Epithelial cell of proximal tubule (primary cell): ENCODE measurements at places on chromosomes 1 and 21. TPM values are rescaled to one million over a fixed set of nuclear protein-coding genes. Genes with fewer than 3 reads are reported as not detected.

BTBD8 gene
- 1.8 and 8.7 TPM in 2 replicates for total RNA-seq

HNRNPCL4 gene
- not detected in 2 replicates for total RNA-seq

RNF186 gene
- total RNA-seq = not detected in 2 replicates

- DNase-seq = no peak
Measured at GRCh38 chr1:212753749-212754148, 37.8 kb downstream of the NSL1 start.

- no peak for DNase-seq
Measured at GRCh38 chr1:84973498-84974334, 23.2 kb downstream of the MCOLN2 start.

GRCh38 chr21:16402752-16403151 lies 673.0 kb downstream of the USP25 start:
- DNase-seq = no peak

GRCh38 chr1:103024051-103024450 lies 84.3 kb downstream of the COL11A1 start:
- no peak for DNase-seq
